ENCODE measurements at places on chromosomes 1 and 21. TPM values are rescaled to one million over a fixed set of nuclear protein-coding genes. Genes with fewer than 3 reads are reported as not detected.

DNA sequence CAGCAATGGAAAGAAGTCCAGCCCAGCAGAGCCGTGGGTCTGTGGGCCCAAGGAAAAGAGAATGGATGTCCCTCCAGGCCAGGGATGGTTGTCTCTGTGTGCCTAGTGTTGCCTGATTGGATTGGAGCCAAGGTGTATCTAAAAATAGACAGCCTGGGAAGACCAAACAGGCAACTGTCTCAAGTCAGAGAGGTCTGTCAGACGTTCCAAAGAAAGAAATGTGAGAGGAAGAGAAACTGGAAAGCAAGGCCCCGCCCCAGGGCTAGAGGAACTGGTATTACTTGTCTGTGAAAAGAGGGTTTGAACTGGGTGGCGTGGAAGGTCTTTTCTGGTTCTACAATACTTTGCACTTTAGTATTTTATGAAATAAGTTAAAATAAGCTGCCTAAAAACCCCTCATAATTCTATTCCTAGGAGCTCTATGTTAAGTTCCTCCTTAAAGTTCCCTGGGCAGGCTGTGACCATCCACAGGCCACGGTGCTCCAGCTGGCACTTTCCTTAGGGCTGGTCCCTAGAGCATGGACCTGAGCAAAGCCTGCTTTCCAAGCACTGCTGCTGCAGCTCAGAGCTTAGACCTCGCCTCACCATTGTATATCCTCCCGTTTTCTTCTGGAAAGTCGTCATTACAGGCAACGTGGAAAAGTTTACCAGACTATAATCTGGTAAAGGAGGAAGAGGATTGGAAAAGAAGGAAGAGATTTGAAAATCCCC is 151.6 kb downstream of the DISC1 start:
- DNase-seq: no peak

GRCh38 chr1:159987186-159987585 is 33.1 kb upstream of the SLAMF9 start:
- no peak for DNase-seq

DNA sequence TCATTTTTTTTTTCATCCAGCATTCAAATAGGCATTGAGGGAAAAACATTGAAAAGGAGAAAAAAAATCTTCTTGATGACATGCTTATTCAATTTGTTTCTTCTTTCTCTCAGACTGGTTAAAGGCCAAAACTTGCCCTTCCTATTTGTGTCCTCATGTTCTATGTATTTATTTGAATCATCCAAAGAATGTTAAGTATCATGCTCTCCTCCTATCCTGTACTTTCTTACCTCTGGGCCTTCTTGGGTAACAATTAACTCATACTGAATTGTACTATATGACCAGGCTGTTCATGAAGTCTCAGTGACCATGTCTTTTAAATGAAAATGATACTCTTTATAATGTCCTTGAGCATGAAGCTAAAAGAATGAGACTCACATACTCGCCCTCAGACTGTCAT is 36.5 kb upstream of the DENND1B start:
- DNase-seq: no peak

DNA sequence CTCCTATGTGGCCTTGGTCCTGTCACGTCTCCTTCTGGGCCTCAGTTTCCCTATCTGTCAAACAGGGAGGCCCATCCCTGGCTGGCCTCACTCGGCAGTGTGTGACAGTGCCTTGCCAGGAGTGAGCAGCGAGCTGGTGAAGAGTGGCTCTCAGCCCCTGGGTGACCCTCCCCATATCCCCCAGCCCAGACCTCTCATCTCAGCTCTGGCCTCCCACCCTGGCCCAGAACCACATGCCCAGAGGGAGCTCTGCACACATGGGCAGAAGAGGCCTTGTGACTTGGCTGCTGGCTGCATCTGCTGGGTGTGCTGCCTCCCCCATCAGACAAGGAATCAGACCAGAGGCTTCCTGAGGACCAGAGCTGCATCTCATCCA is 19.5 kb upstream of the PADI1 start:
- no peak for DNase-seq

- DNase-seq: no peak
These were observed 73.7 kb downstream of the URB2 start for GRCh38 chr1:229699613-229700267.

DNA sequence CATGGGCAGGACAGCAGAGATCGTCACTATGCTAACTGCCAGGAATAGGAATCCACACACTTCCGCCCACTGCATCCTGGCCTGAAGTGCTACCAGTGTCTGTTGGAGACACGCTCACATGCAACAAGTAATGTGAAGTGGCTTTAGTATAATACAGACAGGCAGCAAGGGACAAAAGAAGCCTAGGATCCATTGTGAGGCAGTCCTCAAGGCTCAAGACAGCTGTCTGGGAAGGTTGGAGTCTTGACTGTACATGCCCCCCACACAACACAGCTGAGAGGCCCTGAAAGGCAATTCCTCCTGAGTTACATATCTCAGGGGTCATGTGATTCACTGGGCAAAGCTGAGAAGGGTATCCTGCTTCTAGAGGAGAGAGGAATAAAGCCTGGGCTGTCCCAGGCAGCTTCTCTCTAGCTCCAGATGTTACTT is 39.9 kb upstream of the CD1D start:
- DNase-seq: no peak

- DNase-seq: no peak
These were observed 702.2 kb upstream of the ADGRL4 start for GRCh38 chr1:79708646-79709265.

DNA sequence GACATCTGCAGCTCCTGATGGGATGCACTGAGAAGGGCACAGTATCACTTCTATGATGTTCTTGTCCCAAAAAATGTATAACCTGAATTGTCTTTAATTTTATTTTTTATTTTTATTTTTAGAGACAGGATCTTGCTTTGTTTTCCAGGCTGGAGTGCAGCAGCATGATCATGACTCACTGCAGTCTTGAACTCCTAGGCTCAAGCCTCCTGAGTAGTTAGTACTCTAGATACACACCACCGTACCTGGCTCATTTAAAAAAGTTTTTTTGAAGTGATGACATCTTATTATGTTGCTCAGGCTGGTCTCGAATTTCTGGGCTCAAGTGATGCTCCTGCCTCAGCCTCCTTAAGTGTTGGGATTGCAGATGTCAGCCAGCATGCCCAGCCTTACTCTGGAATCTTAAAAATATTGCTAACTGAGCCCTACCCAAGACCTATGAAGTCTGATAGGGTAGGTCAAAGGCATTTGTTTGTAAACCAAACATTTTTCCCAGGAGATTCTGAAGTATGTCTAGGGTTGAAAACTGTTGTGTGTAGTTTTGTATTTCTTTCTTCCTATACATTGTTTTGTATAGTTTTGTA is 68.9 kb downstream of the ATF6 start:
- DNase-seq: no peak

DNA sequence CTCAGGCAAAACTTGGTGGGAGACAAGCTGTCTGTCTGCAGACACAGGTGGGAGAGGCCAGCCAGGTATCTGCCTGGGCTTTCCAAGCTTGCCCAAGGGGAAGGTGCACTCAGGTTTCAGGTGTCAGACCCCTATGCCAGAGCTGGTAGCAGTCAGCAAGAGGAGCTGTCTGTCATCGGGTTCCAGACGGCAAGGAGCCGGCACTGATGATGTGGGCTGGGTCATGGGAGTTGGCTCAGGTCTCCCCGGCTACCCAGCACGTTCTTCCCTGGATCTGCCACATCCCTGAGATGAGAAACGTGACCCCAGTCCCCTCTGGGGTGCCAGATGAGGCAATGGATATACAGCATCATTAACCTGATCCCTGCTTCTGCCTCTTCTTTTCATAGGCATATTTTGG is 23.0 kb downstream of the TMCC2 start:
- DNase-seq: no peak

DNA sequence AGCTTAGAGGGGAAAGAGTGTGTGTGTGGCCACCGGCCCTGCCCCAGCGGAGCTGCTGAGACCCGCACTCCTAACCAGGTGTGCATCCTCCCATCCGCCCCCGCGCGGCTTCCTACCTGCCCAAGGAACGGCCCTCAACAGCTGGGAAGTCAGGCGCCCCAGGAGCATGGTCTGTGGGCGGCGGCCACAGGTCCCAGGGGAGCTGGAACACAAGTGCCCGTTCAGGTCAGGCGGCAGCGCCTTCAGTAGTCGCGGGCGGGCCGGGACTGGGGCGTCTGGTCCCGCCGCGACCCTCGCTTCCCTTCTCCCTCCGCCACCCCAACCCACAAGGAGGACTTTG is 448 bp downstream of the AURKAIP1 start:
- DNase-seq: no peak

GRCh38 chr1:66350001-66350547 is 183.9 kb upstream of the SGIP1 start:
- no peak for DNase-seq

DNA sequence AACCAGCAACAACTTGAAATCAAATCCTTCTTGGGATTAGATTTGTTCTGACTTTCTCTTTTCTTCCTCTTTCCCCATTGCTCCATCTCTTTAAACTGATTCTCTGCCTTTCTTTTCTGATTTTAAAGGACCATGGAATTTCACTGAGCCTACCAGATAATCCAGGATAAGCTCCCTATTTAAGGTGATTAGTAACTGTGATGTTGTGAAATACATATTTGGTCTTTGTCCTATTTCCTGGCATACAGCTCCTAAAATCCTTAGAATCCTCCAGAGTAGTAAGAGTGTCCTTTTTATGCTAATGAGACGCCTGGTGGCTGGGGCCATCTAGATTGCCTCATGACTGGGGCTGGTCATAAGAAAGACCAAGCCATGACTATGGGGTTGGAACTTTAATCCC is 236.9 kb downstream of the USP25 start:
- DNase-seq: no peak

GRCh38 chr1:161017756-161018630 is 3.0 kb downstream of the F11R start:
- DNase-seq: no peak

DNA sequence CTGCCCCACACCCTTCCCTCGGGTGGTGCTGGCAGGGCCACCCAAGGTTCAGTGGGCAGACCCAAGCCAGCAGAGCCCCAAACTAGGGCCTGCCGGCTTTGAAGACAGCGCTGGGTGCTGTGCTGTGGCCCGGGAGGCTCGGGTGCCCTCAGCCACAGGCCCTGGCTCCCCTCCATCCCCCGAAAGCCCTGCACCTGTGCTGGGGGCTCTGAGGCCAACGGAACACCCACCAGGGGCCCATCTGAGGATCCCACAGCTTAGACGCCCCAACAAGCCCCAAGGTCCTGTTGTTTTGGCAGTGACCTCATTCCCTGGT is 8.6 kb downstream of the ITGB2 start:
- no peak for DNase-seq

DNA sequence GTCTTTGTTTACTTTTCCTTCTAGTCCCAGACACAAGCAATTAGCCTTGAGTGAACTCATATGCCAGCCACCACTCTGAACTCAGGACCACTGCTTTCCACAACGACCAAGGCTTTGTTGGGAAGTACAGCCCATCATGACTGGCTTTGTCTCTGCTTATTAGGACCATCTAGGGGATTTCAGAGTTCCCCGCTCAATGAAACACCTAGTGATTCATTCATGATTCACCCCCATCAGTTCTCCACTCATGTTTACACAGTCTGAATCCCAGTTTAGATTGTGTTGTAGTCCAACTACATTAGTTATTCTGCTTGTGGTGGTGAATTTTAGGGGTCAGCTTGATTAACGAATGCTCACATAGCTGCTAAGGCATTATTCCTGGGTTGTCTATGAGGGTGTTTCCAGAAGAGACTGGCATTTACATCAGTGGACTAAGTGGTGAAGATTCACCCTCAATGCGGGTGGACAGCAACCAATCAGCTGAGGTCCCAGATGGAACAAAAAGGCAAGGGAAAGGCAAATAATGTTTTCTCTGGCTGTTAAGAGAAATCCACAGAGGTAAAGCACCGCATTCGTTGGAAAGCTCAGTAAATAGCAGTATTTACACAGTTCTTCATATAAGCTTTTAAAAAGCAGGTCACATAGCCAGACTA is 122.7 kb downstream of the RGS21 start:
- no peak for DNase-seq

DNA sequence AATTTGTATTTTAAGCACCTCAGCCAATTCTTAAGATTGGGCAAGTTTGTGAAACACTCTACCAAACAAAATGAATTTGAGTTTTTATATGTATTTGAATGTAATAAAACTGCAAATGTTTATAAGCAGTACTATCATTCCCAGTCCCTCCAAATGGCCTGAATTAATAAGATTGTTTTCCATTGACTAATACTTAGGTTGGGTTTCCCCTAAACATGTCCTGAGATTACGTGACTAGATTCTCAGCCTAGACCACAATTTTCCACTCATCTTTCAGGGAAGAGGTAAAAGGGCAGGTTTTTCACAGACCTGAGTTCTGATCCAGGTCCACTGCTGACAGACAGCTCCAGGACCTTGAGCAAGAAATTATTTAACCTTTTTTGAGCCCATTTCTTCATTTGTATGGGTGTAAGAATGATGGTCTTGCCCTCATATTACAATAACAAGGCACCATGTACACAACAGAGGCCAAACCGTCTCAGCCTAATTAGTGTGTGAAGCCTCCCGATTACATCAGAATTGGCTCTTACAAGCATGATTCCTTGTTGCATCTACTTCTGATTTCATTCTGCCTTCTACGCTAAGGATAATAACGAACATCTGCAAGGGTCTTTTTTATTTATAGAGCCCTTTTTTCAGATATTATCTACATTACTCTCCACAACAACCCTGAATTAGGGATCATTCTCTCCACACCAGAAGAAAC is 51.2 kb downstream of the BEND5 start:
- no peak for DNase-seq

DNA sequence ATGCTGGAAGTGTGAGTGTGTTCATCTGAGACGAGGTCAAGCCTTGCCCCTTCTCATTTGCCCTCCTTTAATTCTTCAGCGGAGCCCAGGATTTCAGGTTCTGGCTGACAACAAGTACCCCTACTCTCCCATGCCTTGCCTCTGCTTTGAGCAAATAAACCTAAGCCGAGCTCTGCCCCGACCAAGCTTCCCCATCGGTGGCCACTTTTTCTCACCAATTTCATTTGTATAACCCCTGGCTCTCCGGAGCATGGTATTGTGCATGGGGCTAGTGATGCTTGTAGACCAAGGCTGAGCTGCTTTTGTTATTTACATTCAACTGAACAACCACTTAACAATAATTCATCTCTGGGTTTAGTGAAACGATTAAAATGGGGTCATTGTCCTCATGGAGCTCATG is 100.2 kb upstream of the RAB3GAP2 start:
- no peak for DNase-seq

DNA sequence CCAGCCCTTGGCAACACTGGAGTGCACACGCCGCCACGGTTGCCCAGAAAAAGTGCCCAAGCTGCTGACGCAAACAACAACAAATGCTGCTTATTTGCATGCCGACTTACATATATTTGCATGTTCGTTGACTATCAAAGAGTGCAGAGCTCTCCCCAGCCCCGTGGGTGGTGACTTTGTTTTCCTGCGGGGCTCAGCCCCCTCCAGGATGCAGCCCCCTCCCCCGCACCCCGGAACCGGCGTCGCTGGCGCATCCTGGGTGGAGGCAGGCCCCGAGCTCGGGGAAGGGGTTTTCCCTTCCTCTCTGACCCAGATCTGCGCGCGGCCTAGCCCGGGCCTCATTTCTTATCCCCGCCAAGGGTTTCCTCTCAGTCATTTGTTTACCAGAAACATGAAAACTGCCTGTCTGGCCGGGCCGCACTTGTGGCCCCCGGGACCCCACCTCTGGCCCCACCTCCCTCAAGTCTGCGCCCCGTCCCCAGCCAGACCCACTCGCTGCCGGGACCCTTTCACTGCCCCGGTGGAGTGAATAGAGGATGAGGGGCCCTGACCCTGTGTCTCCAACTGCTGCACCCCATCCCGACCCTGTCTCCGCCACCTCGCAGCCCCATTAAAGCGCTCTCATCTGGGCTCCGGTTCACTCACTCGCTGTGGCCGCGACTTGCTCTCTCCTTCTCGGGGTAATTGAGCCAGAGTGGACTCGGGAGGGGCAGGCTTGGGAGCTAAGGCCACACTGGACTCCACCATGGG is 5.5 kb downstream of the TNFRSF25 start:
- DNase-seq: no peak

The CRP gene
- total RNA-seq: not detected

The DEPDC1 gene
- 25.3 TPM for total RNA-seq

The DPT gene
- 175 TPM for total RNA-seq

The OR14K1 gene
- total RNA-seq: not detected

Measured in urinary bladder (tissue), 4 donors.